T-helper 1 cell treated with Interleukin-12 subunit alpha and Interleukin-12 subunit beta and Interleukin-4 antibody, amounts not matched to agents 30 ng/mL and 1 ng/mL, for 36 hours (primary cell): ENCODE measurements at places on chromosomes 2 and 18. TPM values are rescaled to one million over a fixed set of nuclear protein-coding genes. Genes with fewer than 3 reads are reported as not detected.

CDH2 gene
- 0.27 and 0.61 TPM in 2 replicates for total RNA-seq

AOX1 gene
- total RNA-seq = 0.32 and 0.34 TPM in 2 replicates

AMER3 gene
- total RNA-seq = not detected in 2 replicates

AQP12B gene
- total RNA-seq = not detected in 2 replicates
